Stimulated activated CD8-positive, alpha-beta memory T cell treated with anti-CD3 and anti-CD28 coated beads, Interleukin-4, amount 100 ng/mL, for 1 hour (primary cell): ENCODE measurements at places on chromosomes 5 and 9.

DNA sequence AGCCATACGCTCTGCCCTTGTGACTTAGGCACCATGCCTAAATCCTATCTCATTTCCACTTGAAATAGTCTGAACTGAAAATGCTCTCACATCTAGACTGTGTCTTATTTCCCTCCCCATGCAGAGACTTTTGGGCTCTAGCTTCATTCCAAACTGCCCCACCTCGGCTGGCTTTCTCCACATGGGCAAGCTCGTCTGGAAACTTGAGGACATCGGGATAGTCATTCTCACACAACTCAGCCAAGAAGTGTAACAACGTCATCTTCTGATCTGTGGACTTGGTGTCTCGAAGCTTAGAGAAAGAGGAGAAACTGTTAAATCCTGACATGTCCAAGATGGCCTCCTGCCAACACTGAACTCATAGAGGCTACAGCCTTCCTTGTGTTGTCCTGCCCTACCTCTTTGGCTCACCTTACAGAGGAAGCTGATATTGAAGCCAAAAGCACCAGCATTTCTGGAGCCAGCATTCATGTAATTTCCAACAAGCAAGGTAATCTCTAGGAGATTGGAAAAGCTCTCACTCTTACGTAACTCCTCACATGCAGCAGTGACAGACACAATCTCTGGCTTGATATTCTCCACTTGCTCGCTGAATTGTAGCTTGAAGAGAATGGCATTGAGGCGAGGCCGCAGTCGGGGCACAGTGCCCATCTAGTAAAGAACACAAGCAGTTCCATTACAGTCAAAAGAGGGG is 39.6 kb downstream of the PCDHGC5 start:
- DNase-seq: no peak

DNA sequence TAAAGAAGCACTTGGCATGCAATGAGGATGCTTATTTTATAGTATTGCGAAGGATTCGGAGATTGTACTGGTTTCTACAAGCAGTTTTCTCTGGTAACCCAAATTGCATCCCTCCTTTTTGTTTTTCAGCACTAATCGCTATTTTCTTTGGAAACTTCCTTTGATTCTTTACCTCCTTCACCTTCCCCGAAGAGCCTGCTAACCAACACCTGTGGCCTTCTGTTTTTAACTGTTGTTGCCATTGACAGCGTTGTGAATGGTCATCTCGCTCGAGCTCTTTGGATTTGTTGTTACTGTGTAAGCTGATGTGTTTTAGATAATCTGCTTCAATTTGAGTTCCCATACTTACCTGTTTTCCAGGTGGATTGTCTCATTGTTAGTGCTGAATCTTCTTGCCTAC is 1.1 kb downstream of the CNOT6 start:
- no peak for DNase-seq

DNA sequence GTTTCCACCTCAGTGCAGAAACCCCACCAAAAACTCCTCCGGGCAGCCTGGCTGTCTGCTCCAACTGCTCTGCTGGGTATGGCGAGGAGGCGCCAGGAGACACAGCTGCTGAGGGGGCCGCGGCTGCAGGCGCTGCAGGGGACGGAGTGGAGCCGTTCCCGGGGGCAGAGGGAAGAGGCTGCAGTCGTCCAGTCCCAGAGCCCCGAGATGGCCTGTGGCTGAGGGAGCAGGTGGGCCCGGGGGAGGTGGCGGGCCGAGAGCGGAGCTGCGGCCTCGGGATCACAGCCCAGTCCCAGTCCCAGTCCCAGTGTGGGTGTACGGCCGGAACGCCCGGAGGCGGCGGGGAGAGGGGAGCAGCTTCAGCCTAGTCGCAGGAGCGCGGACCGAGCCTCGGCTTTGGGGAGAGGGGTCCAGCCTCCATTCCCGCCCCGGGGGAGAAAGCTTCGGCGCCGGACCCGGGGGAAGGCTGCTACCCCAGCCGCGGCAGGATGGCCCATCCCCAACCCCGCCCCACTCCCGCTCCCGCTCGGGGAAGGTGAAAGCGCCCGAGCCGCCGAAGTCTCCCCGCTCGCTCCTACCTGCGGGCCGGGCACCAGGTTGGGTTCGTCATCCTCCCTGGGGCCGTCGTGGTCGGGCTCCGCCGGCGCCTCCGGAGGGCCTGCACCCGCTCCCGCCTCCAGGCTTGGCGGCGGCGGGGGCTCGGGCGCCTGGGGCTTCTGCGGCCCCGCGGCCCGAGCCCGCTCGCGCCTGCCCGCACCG is 513 bp downstream of the FAM193B start:
- no peak for DNase-seq

GRCh38 chr9:134025606-134026541 is 593 bp downstream of the BRD3OS start:
- DNase-seq: peak; percentile 7
